ENCODE measurements at places on chromosomes 5 and 9.

DNA sequence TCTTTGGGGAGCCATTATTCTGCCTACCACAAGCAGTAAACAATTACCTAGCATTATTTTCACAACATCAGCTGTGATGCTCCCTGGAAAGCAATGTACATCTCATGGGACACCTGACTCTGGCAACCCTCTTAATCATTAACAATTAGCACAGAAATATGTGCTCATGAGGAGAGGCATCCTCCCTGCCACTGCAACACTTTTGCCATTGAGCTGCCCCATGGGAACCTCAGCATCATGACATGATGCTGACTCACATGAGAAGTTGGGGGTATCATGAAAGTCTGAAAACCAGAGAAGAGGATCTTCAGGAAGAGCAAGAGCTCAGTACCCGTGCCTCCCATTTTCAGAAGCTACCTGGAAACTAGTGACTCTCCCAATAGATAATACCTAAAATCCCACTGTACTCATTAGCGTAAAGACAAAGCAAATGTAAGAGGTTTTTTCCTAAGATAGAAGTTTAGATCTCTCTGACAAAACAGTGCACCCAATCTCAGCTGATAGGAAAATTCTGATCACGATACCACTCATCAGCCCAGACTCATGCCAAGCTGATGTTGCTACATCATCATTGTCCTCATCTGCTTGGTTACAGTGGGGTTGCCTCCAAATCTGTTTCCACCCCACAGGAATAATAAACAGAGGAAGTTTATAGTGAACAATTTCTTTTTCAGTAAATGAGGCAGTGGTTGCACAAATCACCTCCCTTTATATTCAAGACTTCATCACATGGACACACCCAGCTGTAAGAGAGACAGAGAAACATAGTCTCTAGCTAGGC lies 244.5 kb downstream of the NR2F1-AS1 start:
- DNase-seq: no peak

DNA sequence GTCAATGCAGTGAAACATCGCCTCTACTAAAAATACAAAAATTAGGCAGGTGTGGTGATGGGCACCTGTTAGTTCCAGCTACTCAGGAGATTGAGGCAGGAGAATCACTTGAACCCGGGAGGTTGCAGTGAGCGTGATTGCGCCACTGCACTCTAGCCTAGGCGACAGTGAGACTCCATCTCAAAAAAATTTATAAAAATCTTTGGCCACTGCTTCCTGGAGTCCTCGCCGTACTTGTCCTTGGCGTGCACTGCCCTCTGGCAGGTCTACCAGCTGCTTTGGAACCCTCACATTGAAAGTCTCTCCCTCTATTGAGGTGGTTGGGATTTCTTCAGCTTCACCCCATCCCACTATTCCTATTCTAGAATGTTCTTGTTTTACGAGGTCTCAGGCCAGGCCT lies 25.0 kb downstream of the DYNC2I2 start:
- DNase-seq: no peak

DNA sequence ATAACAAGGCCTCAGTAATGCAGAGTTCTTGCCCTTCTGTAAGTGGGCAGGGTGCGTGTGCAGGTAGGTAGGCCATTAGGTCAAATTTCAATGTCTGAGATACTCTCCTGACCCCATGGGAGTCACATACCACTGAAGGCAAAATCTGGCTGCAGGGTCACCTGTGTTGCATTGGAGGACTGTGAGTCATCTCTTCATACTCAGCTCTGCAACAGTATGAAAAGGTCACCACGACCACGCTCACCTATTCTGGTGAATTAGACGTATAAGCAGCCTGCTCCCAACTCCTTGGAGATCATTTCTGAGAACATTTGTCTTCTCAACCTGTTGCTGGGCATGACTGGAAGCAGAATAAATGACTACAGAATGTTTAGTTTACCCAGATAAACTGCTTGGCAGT lies 599.8 kb downstream of the PDE4D start:
- no peak for DNase-seq

DNA sequence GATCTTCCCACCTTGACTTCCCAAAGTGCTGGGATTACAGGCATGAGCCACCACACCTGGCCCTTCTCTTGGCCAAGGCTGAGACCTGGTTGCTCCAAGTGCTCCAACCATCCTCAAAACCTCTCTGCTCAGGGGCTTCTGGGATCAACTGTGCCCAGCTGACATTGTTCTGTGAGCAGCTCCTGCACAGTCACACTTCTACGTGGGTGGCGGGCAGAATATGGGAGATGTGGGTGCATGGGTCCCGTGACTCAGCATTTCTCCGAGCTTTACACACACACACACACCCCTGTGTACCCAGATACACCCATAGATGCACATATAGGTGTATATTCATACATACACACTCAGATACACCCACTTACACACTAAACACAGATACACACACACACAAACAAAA lies 10.5 kb upstream of the MYORG start:
- no peak for DNase-seq

GRCh38 chr5:58891086-58891970 lies 308.5 kb downstream of the RAB3C start:
- peak; percentile 49 for DNase-seq

DNA sequence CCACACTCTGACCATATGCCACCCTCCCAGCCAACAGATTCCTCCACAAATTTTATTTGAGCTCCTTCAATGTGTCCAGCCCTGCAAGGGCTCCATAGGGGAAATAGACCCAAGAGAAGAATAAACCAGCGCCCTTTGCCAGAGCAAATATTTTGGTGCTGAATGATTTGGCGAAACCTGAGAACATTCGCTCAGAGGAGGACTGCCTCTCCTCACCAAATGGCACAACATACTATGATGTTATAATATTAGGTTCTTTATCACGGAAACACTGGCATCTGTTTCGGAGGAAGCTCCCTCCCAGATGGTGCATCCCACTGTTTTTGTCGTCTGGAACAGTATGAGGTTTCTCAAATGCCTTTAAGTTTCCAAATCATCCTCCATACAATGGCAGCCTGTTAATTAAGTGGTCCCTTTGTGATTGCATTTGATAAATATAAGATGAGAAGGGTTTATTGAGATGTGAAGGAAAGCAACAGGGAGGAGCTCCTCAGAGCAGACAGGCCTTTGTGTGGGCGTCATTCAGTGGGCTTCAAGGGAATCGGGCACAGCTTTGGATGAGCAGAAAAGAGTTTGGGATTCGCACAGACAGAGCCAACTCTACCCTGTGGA lies 139.1 kb upstream of the ADRA1B start:
- DNase-seq: no peak

GRCh38 chr5:116575326-116576052 lies 866 bp upstream of the SEMA6A start:
- DNase-seq: no peak

- DNase-seq: no peak
Measured at GRCh38 chr5:84718377-84718776, 333.7 kb upstream of the EDIL3 start.

- no peak for DNase-seq
Measured at GRCh38 chr5:81252904-81253303, 19.8 kb downstream of the CKMT2 start.

DNA sequence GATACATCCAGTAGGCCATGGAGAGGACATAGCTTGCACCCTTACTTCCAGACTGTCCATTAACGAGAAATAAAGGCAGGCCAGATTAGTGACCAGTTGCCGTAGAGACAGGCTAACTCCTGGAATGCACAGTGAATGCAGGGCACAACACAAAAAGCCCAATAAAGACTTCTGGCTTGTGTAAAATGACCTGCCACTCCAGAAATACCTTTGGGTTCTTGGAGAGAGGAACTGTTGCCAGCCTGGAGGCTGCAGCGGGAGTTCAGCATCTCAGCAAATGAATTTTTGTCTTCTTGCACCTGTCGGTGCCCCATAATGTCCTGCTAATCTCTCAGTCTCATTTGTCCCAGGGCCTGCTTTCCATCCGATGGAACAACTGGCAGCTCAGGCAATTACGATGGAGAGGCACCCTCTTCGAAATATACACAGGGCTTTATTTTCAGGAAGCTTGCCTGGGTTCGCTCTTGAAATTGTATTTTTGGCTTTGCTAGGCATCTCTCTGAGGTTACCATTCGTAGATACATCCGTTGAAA lies 538.8 kb upstream of the ZNF462 start:
- no peak for DNase-seq

DNA sequence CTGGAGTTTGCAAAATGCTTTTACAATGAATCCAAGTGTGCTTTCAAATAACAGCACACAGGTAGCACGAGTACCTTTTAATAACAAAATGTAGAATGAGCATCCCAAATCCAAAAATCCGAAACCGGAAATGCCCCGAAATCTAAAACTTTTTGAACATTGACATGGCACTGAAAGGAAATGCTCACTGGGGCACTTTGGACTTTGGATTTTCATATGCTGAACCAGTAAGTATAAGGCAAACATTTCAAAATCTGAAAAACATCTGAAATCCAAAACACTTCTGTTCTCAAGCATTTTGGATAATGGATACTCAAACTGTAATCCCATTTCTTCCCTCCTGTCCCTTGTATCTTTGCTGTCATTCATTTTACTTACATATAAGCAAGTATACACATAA lies 50.1 kb downstream of the GCNT4 start:
- DNase-seq: no peak

DNA sequence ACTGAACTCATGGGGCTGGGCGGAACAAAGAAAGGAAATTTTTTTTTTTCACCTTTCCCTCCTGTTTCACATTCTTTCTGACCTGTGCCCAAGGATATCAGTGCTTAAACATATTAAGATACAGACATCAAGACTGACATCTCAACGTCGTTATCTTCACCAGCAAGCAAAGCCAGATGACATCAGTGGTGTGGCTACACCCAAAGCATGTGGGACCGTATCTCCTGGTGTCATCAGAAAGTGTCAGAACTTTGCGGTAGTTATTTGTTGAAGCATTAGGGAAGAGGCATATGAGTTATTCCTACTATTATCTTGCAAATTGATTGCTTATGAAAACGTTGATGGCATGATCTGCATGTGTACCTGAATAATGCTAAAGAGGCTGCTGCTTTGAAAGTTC lies 487.4 kb downstream of the TLE4 start:
- no peak for DNase-seq

- no peak for DNase-seq
Measured at GRCh38 chr9:87067426-87067825, 120.1 kb upstream of the GAS1 start.

GRCh38 chr9:133421615-133422542 lies at the start of gene ADAMTS13:
Gene ADAMTS13 (plus strand): TSS chr9:133422367. CDS start chr9:133422444, 77 bp downstream.
- peak; percentile 59 for DNase-seq

- no peak for DNase-seq
Measured at GRCh38 chr9:134561427-134562145, 80.0 kb upstream of the COL5A1 start.

DNA sequence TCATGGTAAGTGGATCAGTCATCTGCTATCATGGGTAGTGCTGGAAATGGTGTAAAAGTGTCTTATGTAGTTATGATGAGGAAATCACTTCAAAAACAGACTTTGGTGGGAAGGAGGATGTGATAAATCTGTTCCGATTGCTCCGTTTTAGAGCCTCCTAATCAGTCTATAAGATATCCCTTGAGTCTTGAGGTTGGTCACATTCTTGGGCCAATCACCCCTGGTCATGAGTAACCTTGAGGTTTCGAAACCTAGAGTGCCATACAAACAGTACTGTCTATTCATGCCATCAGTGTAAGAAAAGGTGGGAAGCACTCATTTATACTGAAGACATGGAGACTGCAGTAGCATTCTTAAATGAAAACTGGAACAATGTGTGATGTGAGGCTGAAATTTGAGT lies 45.8 kb downstream of the LRRTM2 start:
- DNase-seq: no peak

DNA sequence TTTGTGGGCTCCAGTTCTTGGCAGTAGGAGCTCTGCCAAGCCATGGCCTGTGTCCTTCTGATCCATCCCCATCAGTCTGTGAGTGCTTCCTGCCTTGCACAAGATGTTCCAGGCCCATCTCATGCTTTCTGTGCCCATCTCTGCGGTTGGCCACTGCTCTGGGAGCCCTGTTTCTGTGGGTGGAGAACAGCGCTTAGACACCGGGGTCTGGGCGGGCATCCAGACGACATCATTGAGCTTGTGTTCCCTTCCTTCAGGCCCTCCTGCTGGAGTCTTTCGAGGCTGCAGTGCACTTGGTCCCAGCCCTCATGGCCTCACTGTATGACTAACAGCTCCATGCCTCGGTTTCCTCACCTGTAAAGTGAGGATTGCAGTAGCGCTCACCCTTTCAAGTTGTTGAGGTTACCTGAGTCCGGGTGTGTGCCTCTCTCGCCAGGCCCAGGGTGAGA lies 14.9 kb upstream of the CARD19 start:
- no peak for DNase-seq

- no peak for DNase-seq
Measured at GRCh38 chr5:77960305-77960704, 184.2 kb upstream of the TBCA start.

DNA sequence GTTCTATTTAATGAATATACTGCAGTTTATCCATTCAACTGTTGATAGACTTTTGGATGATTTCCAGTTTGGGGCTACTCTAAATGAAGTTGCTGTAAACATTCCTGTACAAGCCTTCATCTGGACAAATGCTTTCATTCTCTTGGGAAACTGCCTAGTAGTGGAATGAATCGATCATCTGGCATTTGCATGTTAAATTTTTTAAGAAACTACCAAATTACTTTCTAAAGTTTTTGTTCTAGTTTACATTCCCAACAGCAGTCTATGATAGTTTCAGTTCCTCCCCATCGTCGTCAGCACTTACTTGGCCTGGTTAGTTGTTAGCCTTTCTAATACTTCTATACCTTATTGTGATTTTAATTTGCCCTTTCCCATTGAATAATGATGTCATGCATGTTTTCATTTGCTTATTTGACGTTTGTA lies 306.3 kb downstream of the FER start:
- DNase-seq: no peak

DNA sequence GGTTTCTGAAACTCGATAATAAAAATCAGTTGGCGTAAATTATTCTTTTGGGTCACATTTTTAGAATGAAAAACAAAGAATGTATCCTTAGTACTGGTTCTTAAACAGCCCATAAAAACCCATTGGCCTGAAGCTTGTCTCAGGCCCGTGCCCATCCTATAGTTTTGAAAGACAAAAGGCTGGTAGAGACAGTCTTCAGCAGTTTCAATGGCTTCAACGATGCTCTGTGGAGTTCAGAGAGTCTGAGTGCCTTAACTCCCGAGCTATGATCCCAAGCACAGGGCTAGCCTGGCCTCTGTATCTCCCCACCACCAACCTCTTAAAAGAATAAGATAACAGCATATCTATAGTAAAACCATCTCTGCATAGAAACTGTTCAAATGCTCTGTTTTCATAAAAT lies 595.0 kb downstream of the CDH12 start:
- DNase-seq: no peak

DNA sequence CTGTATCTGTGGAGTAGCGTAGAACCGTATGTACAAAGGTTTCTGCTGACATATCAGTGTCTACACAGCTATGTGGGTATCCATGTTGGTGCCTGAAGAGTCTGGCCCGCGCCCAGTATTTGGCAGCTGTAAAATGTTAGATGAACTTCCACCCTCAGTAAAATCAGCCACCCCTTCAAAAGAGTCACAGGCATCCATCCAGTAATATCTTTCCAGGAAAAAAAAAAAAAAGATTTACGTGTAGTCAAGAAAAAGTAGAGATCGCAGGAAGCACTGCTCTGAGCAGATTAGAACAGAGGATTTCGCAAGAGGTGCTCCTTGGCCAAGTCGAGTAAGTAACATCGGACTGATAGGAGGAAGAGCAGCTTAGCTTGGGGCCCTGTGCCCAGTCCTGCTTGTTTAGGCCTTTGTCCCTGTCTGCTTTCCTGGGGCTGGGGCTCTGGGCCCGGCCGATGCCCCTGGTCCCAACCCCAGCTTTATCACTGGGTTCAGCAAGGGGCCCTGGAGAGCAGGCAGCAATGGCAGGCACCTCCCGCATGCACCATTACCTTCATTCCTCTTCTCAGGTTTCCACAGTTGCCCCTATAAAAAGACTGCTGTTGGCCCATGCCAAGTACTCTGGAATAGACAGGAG lies 21.2 kb downstream of the DAPK1 start:
- DNase-seq: no peak
